Germinal center (tissue), 1 donor: ENCODE measurements at places on chromosomes 2 and 18.

DNA sequence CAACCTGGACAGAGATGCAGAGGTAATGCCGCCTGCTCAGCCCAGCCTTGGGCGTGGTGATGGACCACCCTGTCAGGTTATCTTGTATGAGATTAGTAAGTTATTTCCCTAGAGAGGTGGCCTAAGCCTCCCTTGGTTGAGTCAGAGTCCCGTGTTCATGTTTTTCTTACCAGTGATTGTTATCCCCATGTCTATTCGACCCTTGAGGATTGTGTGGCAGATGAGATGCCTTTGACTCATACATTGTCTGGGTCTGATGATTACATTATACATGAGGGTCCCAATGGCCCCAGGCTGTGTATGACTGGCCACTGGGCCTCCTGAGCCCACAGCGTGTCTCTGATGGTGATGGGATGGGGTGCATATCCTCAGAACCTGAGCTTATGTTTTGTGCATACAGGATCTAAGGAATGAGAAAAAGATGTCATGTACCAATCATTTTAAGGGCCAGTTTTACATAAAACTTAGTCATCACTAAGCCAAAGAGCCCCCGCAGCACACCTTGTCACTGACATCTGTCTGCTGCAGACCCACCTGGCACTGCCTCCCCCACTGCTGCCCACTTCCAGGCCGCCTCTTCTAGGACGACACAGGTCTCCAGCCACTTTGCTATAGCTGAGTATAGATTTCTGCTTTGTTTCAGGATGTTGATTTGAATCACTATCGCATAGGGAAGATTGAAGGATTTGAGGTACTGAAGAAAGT is 7.7 kb downstream of the PPP1R7 start:
- no peak for DNase-seq

GRCh38 chr2:101125808-101126207 is 25.4 kb downstream of the TBC1D8 start:
- DNase-seq = no peak

- no peak for DNase-seq
These were observed 186.1 kb downstream of the ADCYAP1 start for GRCh38 chr18:1090758-1091157.

GRCh38 chr2:20514596-20515269 is 67.9 kb downstream of the RHOB start:
- no peak for DNase-seq

GRCh38 chr2:204871231-204871953 is 326.1 kb downstream of the PARD3B start:
- DNase-seq = no peak

GRCh38 chr2:60867848-60868247 is 13.5 kb upstream of the REL start:
- DNase-seq = peak; percentile 68

DNA sequence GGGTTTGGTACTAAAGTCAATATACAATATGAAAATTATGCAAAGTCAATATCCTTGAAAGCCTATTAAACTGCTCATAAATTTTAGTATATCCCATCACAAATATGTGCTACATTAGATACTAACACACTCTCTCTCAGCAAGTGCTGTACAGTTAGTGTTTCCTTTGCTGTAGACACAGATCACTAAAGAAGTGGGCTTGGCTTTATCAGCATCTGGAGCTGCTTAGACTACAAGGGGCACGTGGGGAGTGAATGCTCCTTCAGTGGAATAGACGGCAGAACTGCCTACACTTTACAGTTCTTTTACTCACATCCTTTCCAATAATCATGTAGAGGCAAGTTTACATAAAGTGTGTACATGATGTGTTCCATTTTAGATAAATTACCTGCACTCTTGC is 26.0 kb upstream of the EFEMP1 start:
- no peak for DNase-seq

GRCh38 chr18:54878159-54878622 is 49.9 kb downstream of the RAB27B start:
- DNase-seq = no peak

DNA sequence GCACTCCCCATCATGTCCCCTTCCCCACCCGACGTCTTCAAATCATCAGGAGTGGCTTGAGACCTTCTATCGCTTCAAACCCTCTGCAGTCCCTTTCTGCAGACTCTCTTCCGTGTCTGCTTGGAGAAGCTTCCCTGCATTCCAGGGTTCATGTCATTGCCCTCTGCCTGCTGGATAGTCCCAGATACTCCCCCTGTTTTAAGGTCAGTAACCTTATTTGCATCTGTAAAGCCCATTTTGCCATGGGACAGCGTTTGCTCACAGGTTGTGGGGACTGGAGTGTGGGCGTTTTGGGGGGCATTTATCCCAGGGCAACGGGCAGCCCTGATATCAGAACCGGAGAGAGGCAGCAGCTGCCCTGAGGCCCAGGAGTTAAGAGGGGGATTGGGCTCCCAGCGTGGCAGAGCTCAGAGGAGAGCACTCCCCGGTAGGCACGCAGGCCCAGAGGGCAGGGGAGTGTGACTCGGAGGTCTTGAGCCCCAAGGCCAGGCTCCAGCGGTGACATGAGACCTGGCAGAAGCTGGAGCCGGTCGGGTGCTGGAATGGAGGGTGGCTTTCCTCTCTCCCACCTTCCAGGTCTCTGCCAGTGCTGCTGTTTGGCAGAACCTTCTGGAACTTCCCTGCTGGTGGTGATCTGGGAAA is 73.8 kb downstream of the RTP5 start:
- no peak for DNase-seq

- DNase-seq = no peak
These were observed 267.6 kb downstream of the GBX2 start for GRCh38 chr2:235900631-235901030.

DNA sequence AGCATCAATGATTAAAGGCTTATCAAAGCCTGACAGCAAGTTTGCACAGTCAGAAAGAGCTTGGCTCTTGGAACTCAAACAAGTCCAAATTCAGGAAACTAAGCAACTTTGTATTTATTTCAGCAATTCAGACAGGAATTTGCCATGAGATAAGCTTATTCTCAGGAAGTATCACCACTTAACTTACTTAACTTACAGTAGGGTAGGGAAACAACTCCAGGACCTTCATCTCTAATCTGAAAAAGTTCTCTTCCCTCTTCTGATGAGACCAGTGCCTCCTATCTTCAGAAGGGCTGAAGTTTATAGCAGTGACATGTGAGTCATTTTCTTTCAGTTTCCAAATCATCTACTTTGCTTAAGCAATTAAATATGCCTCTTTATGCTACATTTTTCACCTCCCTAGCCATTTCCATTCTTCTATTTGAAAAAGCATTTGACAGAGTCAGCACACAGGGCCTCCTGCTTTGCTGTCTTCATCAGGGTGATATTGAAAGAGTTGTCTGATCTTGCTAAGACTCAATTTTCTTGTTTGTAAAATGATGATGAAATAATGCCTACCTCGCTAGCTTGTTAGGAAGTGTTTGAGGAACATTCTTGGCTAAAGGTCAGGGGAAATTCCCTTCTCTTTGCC is 389.5 kb downstream of the RND3 start:
- no peak for DNase-seq

GRCh38 chr18:50751490-50751889 is 68.3 kb downstream of the MRO start:
- no peak for DNase-seq

DNA sequence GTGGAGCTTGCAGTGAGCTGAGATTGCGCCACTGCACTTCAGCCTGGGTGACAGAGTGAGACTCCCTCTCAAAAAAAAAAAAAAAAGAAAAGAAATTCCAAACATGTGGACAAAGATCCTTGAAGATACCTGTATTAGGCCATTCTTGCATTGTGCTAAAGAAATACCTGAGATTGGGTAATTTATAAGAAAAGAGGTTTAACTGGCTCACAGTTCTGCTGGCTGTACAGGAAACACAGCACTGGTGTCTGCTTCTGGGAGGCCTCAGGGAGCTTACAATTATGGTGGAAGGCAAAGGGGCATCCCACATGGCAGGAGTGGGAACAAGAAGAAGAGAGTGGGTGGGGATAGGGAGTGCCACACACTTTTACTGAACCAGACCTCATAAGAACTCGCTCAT is 140.1 kb downstream of the SS18 start:
- no peak for DNase-seq

GRCh38 chr2:24632172-24632571 is 141.1 kb downstream of the NCOA1 start:
- DNase-seq = no peak

DNA sequence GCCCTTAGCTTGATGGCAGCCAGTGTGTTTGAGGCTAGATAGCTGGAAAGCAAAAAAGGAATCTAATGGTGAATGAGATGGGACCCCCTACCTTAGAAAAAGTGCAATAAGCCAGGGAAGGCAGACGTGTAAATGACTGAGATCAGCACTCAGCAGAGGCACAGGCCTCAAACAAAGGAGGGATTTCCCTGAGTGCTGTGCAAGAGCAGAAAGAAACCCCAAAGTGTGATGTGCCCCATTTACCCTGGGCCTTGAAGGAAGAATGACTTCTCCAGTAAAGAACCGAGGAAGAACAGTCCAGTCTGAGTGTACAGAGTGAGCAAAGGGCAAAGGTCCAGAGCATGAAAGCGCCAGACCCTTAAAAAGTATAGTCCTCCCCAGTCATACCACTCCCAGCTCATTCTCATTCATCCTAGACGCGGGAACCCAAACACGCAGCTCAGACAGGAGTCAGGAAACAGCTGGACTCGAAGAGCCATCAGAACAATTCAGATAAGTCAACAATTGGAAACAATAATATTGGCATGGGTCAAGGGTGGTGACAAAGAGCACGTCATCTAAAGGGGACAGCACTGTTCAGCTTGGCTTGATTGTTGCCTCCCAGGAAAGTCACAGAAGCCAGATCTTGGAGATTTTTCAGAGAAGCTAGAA is 121.7 kb downstream of the INO80D start:
- no peak for DNase-seq

DNA sequence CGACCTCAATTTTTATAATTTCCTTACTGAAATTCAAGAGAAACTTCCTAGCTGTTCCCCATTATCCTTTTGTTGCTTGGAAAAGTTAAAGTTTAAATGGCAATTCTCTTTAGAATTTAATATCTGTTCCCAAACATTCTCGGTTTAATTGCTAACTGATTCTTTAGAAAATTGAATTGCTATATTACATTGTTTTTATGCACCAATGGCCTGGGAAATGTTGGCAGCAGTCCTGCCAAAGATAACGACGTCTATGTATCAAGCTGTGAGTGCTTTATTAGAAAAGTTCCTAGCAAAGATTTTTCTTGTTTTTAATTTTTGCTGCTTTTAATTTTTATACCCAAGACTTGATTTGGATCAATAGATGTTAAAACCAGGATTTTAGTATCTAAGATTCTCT is 167.8 kb upstream of the HDAC4 start:
- no peak for DNase-seq

DNA sequence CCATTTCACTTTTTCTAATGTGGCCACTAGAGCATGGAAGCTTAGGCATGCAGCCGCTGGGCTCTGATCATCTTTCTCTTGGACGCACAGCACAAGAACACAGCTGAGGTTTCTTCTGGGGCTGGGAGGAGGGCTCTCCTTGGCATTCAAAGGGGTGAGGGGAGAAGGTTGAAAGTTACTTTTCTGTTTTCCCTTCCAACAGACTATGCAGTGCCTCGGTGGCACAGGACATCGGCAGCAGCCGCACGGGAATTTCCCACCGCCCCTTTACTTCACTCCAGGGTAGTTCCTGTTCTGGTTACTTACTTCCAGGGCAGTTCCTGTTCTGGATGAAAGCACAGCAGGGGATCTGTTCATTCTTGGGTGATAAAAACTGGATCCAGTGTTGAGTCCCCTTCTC is 18.9 kb upstream of the MAL start:
- DNase-seq = no peak

- no peak for DNase-seq
These were observed 271.1 kb downstream of the PRKCE start for GRCh38 chr2:45922577-45922988.

GRCh38 chr2:11337909-11338308 is 6.5 kb downstream of the ROCK2 start:
- no peak for DNase-seq

GRCh38 chr2:36615222-36615621 is 17.3 kb upstream of the FEZ2 start:
- DNase-seq = no peak

DNA sequence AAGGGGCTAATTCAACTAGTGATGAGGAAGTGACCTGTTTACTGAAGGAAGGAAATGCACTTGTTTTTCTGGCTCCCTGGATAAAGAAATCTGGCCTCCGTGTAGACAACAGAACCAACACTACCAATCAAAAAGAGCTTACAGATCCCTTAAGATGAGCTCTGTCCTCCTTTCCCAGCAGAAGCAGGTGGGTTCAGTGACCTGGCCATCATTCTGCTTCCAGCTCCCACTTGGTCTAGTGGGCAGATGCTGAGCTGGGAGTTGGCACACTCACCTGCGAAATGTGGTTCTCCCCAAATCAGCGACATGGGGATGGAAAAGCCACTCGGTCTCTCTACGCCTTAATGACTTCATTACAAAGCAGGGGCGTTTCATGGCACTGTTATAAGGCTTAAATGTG is 132.6 kb downstream of the AFF3 start:
- DNase-seq = no peak

GRCh38 chr2:19216676-19217602 is 141.5 kb downstream of the OSR1 start:
- no peak for DNase-seq

GRCh38 chr2:173963323-173963816 is 1.8 kb downstream of the SP3 start:
- no peak for DNase-seq

DNA sequence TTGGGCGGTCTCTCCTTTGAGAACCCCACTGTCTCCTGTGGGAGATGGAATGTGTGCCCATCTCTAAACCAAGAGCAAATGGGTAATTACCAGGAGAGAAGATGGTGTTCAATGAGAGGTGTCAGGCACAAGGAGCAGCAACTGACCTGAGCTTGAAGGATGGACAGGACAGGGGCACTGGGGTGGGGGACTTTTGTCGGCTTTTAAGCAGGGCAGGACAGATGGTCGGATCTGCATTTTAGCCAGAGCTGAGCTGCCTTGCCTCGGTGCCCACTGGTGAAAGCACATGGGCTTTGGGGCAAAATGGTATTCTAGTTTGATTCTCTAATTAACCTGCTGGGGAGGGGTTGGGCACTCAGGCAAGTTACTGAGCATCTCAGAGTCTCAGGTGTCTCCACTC is 98.0 kb downstream of the INHBB start:
- no peak for DNase-seq

GRCh38 chr18:50651334-50651733 is 91.4 kb downstream of the MAPK4 start:
- DNase-seq = no peak

- no peak for DNase-seq
These were observed 35.2 kb downstream of the PTGR3 start for GRCh38 chr18:75173738-75174137.

GRCh38 chr2:1727101-1727771 is 17.1 kb downstream of the PXDN start:
- no peak for DNase-seq
